GM23248 (cell line): ENCODE measurements at places on chromosomes 3 and 15.

- no peak for DNase-seq
Observed at GRCh38 chr3:43054754-43055153, 51.1 kb downstream of the POMGNT2 start.

DNA sequence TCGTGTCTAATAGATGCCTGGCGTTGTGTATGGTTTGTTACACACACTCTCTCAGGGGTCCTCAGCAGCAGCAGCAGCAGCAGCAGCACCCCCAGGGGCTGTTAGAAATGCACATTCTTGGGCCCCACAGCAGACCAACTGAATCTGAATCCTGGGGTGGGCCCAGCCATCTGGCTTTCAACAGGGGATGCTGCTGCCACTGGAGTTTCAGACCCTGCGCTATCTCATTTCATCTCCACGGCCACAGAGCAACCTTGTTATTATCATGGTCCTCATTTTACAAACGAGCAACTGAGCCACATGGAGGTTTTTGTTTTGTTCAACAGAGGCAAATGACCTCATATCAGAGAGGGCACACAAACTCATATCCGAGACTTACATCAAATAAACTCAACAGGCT lies 47.7 kb downstream of the MGLL start:
- no peak for DNase-seq

- no peak for DNase-seq
Observed at GRCh38 chr3:129793942-129794310, 99.6 kb downstream of the TMCC1 start.

- DNase-seq: peak; percentile 53
Observed at GRCh38 chr15:99566157-99566897, 543 bp downstream of the MEF2A start.

DNA sequence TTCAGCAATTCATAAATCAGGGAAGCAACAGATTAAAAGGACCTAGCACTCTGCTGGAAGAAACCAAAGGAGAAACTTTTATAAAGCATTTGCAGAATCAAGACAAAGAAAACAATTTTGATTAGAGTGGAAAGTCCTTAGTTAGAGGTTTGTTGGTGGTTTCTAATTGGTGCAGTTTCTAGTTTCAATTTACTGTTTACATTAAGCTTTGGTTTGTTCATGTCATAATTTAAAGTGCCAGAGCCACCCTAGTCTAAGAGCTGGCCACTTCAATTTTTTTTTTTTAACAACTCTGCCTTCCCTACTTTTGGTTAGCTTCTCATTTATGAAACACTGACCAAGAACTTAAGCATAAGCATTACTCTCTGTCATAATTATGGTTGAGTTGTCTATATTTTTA lies 1428.2 kb upstream of the GBE1 start:
- DNase-seq: no peak

DNA sequence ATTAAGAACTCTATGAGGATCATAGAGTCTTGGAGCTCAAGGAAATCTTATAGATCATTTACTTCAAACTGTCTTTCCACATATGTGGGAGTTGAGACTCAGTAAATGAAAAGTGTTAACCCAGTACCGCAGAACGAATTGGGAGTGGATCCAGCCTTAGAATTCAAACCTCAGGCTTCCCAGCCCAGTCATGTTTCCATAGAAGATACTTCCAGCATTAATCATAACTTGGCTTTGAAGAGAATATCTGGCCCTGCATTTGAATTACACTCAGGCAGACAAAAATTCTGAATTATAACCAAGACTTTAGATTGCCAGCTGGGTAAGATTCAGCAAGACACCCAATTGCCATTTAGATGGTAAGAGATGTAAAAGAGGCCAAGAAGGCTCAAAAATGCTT lies 972.0 kb downstream of the TUSC7 start:
- DNase-seq: peak; percentile 92

DNA sequence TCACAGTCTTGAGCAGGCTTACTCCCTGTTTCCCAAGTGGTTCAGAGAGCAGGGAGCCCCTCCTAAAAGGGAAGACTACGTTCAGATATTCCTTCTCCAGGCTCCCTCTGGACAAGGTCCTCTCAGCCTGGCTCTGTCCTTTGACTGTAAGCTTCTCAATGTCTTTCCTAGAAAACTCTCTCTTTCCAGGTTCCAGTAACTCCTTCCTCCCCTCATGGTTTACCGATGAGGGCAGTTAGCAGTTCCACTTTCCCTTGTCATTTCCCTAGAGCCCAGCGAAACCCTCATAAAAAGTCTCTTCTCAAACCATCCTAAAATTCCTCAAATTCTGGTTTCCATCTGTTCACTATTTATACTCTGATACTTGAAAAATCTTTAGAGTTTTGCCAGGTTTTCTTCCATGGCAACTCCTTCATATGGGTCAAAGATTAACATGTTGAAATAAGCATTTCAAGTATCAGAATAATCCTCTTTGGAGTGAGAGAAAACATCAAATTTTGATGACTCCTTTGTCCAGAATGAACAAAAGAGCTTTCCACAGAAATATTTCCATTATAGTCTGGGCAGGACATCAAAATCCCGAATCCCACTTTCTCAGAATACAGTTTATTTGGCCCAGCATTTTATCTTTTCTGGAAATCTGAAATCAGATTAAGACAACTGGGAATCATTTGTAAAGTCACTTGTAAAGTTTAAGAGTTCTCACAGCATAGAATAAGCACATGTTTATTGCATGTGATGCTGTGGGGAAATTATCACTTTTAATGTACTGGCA lies 599.4 kb downstream of the UNC13C start:
- DNase-seq: no peak

GRCh38 chr15:59191855-59192237 lies 14.8 kb upstream of the LDHAL6B start:
- DNase-seq: peak; percentile 97

DNA sequence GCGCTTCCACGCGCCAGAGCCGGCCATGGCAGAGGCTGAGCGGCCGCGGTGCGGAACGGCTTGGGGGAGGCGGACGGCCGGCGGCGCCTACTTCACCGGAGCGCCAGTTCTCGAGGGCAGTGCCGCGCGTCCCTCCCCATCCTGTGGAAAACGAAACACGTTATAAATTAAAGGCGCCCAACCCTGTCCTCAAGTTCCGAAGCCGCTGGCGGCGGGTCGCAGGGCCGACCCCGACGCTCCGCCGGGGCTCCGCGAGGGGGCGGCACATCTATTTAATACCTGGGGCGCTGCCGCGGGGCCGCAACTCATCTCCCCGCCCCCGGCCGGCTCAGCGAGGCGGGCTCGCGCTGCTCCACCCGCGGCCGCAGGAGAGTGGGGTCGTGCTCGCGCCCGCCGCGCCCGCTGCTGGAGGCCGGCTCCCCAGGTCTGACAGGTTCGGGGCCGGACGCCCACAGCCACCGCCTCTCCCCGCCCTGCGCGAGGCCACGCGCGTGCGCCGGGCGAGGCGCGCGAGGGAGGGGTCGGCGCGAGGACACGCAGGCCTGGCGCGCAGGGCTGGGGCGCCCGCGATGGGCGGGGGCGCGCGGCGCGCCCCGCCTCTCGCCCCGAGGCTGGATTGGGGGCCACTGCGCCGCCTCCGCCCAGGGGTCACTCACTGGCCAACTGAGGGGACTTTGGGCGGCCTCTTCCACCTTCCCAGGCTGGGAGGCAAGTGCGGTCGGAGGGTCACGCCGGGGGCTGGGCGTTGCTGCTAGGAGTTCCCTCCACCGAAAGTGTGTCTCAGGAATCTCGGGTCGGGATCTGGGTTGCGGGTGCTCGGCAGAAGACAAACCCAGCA lies at the start of gene SLC30A4:
Gene SLC30A4, minus strand, starts transcription at position 428 of the 838 bp plus-strand sequence. Its CDS starts 401 bp downstream, at position 27.
- DNase-seq: peak; percentile 77

- peak; percentile 91 for DNase-seq
Observed at GRCh38 chr3:149620291-149621020, 37.4 kb downstream of the WWTR1 start.
